Heart right ventricle (tissue), 16 donors: ENCODE measurements at places on chromosomes 1 and 21. TPM values are rescaled to one million over a fixed set of nuclear protein-coding genes. Genes with fewer than 3 reads are reported as not detected.
A peak's percentile ranks its signal among the peaks of the same experiment; 100 is the strongest.

GRIK1 gene
- not detected for total RNA-seq

HOOK1 gene
- total RNA-seq: 3.7 TPM

AMY1C gene
- not detected for total RNA-seq

RBM15 gene
- 22.3 TPM for total RNA-seq

CCDC27 gene
- not detected for total RNA-seq

MSH4 gene
- 0.14 TPM for total RNA-seq

SFN gene
- total RNA-seq: 0.19 TPM

HSPA6 gene
- 0.53 TPM for total RNA-seq

- H3K27ac ChIP-seq: no peak overlapping the region
- H3K36me3 ChIP-seq: no peaks in the 10 kb centered on the region
- peaks cover 43% of the 10 kb centered on the region for H3K4me1 ChIP-seq
- H3K27me3 ChIP-seq: no peaks in the 10 kb centered on the region
- DNase-seq: no peak
These were observed 3.4 kb upstream of the AHDC1 start for GRCh38 chr1:27607239-27607804.

DNA sequence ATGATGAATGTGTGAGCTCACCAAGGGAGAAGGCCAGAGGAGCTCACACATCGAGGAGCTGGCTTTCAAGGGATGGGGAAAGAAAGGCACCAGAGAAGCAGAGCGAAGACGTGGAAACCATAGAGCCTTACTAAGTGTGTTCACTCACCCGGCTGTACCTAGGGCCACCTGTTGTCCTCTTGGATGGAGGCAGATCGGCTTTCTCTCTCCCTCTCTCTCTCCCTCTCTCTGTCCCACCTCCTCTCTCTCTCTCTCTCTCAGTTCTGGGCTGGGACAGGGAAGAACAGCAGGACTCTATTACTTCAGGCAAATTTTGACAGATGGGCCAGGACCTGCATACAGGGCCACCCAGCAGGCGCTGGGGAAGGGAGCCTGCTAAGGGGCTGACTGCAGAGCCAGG, 64.8 kb downstream of the HIVEP3 start:
- peaks cover 12% of the 10 kb centered on the region for H3K4me1 ChIP-seq
- H3K36me3 ChIP-seq: no peaks in the 10 kb centered on the region
- no peak overlapping the region for H3K4me3 ChIP-seq
- no peaks in the 10 kb centered on the region for H3K27me3 ChIP-seq

DNA sequence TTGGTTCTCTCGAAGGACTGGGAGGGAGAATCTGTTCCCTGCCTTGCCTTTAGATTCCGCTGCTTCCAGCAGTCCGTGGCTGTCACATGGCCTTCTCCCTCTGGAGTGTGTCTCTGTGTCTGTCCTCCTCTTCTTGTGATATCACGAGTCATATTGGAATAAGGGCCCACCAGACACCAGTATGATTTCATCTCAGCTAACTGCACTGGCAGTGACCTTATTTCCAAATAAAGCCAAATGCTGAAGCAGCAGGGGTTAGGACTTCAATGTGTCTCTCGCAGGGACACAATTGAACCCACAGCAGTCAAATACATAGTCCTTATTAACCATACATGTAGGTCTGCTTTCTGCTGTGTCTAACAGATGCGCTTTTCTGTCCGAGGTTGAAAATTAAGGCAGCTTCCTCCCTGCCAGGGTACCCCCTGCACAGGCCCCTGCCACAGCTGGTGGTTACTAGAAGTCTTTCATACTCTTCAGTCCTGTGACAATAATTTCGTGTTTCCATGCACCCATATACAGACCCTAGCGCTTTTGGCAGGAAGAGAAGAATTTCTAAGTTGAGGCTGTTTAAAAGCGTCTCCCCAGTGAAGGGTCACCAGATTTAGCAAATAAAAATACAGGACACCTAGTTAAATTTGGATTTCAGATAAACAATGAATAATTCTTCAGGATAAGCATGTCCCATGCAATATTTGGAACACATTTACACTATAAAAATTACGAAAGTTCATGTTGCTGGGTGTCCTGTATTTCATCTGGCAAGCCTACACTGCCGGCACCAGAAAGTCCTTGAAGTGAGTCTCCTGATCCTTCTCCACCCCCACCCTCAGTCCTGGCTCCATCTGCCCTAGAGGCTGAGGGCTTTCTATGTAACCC, 182.1 kb downstream of the ETS2 start:
- H3K4me1 ChIP-seq: peaks cover 68% of the 10 kb centered on the region
- no peaks in the 10 kb centered on the region for H3K27me3 ChIP-seq
- H3K27ac ChIP-seq: no peak overlapping the region
- no peaks in the 10 kb centered on the region for H3K36me3 ChIP-seq
- DNase-seq: no peak
- H3K4me3 ChIP-seq: no peak overlapping the region

- H3K4me1 ChIP-seq: peaks cover 22% of the 10 kb centered on the region
- peak within 1 kb of the TSS; percentile 64 for H3K4me3 ChIP-seq
- peak within 1 kb of the TSS; percentile 90 for H3K27ac ChIP-seq
- peaks cover 8% of the 10 kb centered on the region for H3K36me3 ChIP-seq
These were observed at the start of gene RNASEL for GRCh38 chr1:182588500-182589396. TSS of gene RNASEL (minus strand) at chr1:182589256. CDS start at chr1:182586806, 2,450 bp downstream.

- no peak overlapping the region for H3K4me3 ChIP-seq
- no peak overlapping the region for H3K27ac ChIP-seq
- H3K36me3 ChIP-seq: no peaks in the 10 kb centered on the region
- DNase-seq: no peak
- H3K27me3 ChIP-seq: no peaks in the 10 kb centered on the region
These were observed 95.5 kb upstream of the TPTE start for GRCh38 chr21:10425856-10426255.

- no peak overlapping the region for H3K4me3 ChIP-seq
- H3K27ac ChIP-seq: no peak overlapping the region
- peaks cover 43% of the 10 kb centered on the region for H3K4me1 ChIP-seq
- H3K36me3 ChIP-seq: no peaks in the 10 kb centered on the region
- DNase-seq: no peak
These were observed 62.3 kb upstream of the ANGPTL1 start for GRCh38 chr1:178933105-178933561.

DNA sequence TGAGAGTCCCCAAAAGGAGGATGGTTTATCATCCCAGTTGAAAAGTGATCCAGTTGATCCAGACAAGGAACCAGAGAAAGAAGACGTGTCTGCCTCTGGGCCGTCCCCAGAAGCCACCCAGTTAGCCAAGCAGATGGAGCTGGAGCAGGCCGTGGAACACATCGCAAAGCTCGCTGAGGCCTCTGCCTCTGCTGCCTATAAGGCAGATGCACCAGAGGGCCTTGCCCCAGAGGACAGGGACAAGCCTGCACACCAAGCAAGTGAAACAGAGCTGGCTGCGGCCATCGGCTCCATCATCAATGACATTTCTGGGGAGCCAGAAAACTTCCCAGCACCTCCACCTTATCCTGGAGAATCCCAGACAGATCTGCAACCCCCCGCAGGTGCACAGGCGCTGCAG, 43.3 kb downstream of the ZBTB17 start:
- no peak for DNase-seq
- peaks cover 4% of the 10 kb centered on the region for H3K4me1 ChIP-seq
- H3K36me3 ChIP-seq: peaks cover 100% of the 10 kb centered on the region

DNA sequence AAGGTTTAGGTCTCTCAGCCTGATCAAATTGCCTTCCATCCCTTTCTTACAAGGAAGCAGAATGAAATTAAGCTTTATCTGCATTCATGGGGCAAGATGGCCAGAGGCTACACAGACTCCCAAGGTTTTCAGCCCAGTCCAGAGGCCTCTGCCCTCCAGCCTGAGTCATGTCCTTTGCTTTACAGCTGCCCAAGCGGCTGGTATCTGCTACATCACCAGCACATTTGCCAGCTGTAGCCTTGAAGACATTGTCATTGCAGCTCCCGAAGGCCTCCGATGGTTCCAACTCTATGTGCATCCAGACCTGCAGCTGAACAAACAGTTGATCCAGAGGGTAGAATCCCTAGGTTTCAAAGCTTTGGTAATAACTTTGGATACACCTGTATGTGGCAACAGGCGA, 16.0 kb downstream of the HAO2 start:
- H3K27me3 ChIP-seq: peaks cover 4% of the 10 kb centered on the region
- no peak overlapping the region for H3K27ac ChIP-seq
- H3K4me3 ChIP-seq: no peak overlapping the region
- no peaks in the 10 kb centered on the region for H3K4me1 ChIP-seq
- no peaks in the 10 kb centered on the region for H3K36me3 ChIP-seq

GRCh38 chr1:1877865-1878436, 12.9 kb downstream of the GNB1 start:
- no peak overlapping the region for H3K4me3 ChIP-seq
- no peak for DNase-seq
- H3K36me3 ChIP-seq: no peaks in the 10 kb centered on the region
- no peak overlapping the region for H3K27ac ChIP-seq
- H3K4me1 ChIP-seq: peaks cover 86% of the 10 kb centered on the region

DNA sequence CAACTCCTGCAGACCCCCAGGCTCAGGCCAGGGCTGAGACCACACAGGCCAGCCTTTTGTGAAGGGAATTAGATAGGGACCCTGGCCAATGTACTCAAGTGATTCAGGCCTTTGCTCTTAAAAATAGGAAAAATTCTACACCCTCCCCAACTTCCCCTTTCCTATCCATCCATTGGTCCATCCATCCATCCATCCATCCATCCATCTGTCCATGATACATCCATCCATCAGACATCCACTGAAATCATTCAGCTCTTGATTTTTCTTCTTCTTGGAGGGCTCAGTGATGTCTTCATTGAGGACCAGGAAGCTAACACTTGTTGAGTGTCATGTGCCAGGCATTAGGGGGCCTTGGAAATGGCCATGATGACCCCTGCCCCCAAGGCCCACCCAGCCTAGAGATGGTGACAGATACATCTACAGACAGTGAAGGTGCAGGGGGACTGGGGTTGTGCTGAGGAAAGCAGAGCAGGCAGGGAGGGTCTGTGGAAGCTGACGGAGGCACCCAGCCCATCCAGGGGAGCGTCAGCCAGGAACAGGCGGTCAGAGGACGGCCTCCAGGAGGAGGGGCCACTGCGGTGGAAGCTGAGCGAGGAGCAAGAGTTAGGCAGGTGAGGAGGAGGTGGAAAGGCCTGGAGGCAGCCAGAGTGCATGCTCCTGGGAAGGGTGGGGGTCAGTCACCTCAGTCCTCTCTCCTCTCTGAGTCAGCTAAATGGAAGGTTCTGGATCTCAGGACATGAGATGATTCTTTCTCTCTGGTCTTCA, 81.9 kb downstream of the EPHB2 start:
- no peak for DNase-seq
- H3K36me3 ChIP-seq: no peaks in the 10 kb centered on the region
- H3K4me1 ChIP-seq: peaks cover 29% of the 10 kb centered on the region
- no peak overlapping the region for H3K4me3 ChIP-seq
- H3K27me3 ChIP-seq: no peaks in the 10 kb centered on the region
- H3K27ac ChIP-seq: no peak overlapping the region

- H3K4me3 ChIP-seq: no peak overlapping the region
- DNase-seq: no peak
- no peaks in the 10 kb centered on the region for H3K36me3 ChIP-seq
- no peak overlapping the region for H3K27ac ChIP-seq
- H3K27me3 ChIP-seq: no peaks in the 10 kb centered on the region
- H3K4me1 ChIP-seq: peaks cover 8% of the 10 kb centered on the region
These were observed 65.8 kb downstream of the S100B start for GRCh38 chr21:46538851-46539666.

- no peak for DNase-seq
- H3K27ac ChIP-seq: no peak overlapping the region
- H3K4me1 ChIP-seq: no peaks in the 10 kb centered on the region
- H3K36me3 ChIP-seq: no peaks in the 10 kb centered on the region
- H3K27me3 ChIP-seq: no peaks in the 10 kb centered on the region
These were observed 230.7 kb downstream of the RPS6KC1 start for GRCh38 chr1:213281640-213282301.
